Spinal cord (tissue), 10 donors: ENCODE measurements at places on chromosomes 4 and X. TPM values are rescaled to one million over a fixed set of nuclear protein-coding genes. Genes with fewer than 3 reads are reported as not detected.

GRCh38 chrX:136048446-136048845 lies 63.2 kb downstream of the SLC9A6 start:
- DNase-seq, result no peak

- DNase-seq, result no peak
Measured at GRCh38 chr4:123591875-123592274, 195.3 kb downstream of the SPRY1 start.

GRCh38 chr4:53633608-53634007 lies 42.3 kb upstream of the LNX1 start:
- no peak for DNase-seq

DNA sequence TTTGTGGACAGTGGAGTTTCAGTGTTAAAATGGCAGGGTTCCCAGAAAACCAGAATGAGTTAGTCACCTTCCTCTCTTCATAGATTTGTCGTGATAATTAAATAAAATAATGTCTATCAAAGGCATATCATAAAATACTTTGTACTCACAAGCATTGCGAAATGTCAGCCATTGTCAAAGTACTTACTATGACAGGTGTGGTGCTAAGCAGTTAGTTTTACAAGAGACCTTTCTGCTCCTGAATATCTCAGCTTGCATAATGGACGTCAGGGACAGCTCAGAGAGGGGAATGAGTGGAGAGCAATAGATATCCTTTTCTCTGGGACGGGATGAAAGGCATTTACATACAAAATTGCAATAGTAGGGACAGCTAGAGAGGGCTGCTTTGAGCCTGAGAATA lies 560.9 kb downstream of the KCNIP4 start:
- DNase-seq, result no peak

DNA sequence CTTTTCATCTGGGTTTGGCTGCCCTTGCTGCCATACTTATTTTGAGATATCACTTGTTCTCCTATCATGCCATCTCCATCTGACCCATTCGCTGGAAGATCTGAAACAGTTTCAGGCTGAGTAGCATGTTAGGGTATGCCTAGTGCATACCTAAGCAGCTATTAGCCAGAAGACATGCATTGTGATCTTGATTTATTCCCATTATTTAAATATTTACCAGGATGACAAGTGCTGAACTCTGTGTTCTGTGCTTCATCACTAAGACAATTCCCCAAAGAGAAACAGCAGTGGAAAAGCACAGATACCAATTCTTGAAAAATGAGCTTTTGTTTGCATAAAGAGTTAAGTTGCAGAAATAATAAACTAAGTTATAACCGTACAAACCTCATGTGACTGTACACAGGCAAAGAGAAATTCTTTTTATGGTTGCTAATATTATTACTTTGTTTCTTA lies 271.0 kb upstream of the ARSJ start:
- no peak for DNase-seq

GRCh38 chrX:40651620-40652223 lies 4.4 kb upstream of the CXorf38 start:
- peak; percentile 39 for DNase-seq

DNA sequence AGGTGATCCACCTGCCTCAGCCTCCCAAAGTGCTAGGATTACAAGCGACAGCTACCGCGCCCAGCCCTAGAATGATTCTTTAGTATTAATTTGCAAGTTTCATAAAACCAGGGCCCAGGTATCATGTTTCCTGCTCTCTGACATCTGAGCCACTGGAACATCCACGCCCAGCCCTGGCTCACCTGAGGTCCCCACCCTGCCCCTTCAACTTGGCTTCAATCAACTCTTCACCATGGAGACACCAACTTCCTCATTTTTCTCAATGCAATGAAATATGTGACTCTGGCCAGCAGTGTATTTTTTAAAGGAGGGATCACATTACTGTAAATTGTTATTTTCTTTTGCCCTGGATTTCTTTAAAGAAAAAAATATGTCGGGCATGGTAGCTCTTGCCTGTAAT lies 3.9 kb downstream of the PRSS12 start:
- no peak for DNase-seq

DNA sequence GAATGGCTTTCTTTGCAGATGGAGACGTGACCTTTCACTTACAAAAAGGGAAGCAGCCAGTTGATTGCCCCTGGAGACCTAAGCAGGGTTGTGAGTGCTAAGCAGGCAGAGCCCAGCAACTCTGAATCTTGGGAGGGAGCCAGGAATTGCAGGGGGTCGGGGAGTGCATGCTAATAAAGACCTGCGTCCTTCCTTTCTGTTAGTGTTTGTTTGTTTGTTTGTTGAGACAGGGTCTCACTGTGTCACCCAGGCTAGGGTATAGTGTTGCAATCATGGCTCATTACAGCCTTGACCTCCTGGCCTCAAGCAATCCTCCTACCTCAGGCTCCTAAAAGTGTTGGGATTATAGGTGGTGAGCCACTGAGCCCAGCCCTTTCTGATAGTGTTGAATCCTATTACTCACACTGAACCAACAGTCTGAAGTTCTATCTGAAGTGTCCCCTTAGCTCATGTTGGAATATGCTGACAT lies 137.4 kb downstream of the CEP135 start:
- no peak for DNase-seq

GRCh38 chr4:94833394-94833793 lies 75.6 kb downstream of the BMPR1B start:
- DNase-seq, result no peak

GCNA gene
- total RNA-seq, result 3.1 TPM

H2BW1 gene
- not detected for total RNA-seq

DOK7 gene
- total RNA-seq, result 2.6 TPM

USP27X gene
- 5.3 TPM for total RNA-seq

LAGE3 gene
- 38.5 TPM for total RNA-seq

NMU gene
- 5.1 TPM for total RNA-seq

SLC49A3 gene
- total RNA-seq, result 1.6 TPM
